ENCODE measurements at places on chromosomes 4 and X.

DNA sequence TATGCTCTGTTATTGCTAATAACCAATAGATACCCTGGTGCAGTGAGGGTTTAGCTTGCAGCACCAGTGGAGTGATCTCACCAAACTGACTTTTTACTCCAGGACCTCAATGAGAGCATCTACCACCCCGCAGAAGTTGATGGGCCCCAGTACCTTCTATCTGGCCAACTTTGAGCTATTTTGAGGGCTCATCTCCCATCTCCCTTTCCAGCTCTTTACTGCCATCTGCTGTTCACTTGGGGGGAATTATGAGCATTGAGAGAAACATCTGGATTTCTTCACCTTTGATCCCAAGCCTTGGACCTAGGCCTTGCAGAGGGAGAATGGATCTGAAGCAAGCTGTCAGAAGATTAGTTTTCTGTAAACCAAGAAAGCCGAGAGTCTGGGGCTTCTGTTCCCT lies 143.6 kb downstream of the TMEM164 start:
- no peak for DNase-seq

GRCh38 chrX:69289046-69289792 lies 124.0 kb upstream of the PJA1 start:
- DNase-seq = no peak

GRCh38 chr4:14293582-14293981 lies 666.1 kb upstream of the BOD1L1 start:
- DNase-seq = no peak

DNA sequence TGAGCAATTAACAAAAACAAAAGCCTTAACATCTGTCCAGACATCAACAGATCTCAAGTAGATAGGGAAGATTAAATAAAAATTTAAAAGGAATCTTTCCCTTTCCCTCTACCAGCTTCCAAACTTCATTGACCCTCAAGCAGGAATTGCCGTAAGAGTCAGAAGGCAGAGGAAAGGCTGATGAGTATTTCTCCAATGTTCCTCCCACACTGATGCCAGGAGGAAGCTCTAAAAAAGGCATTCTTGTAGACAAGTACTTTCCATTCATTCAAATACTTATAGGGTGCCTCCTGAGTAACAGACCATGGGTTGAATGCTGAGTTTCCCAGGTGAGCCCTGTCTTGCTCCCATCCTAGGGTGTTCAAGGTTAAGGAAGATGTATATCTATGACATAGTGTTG lies 151.6 kb upstream of the GPC4 start:
- DNase-seq = no peak

DNA sequence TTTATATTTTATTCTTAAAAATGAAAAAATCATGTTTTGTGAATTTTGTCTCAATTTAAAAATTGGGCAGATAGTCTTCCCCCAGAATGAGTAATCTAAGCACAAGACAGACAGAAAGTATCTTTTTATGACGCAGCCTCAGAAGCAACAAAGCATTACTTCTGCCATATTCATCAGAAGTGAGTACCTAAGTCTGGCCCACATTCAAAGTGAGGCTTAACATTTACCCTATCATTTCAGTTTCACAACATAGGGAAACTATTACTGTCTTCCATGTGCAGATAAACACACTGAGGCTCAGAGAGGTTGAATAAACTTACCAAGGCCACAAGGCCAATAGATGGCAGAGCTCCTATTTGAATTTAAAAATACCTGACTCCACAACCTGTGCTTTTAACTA lies 4.4 kb upstream of the PRDX4 start:
- DNase-seq = no peak

Measured in activated CD8-positive, alpha-beta memory T cell treated with anti-CD3 and anti-CD28 coated beads for 1 hour (primary cell).